A549 treated with dexamethasone at 1 μM for 4 hours (cell line): ENCODE measurements at places on chromosomes 16 and 17. TPM values are rescaled to one million over a fixed set of nuclear protein-coding genes. Genes with fewer than 3 reads are reported as not detected.

Gene CA5A
- not detected in 5 replicates for total RNA-seq

Gene ADORA2B
- total RNA-seq = 11.7 to 16.6 TPM (median 14.5 TPM) in 5 replicates

Gene PRSS27
- 1.1 to 2.4 TPM (median 1.5 TPM) in 5 replicates for total RNA-seq

Gene DNAI2
- total RNA-seq = not detected in 5 replicates

Gene ACAP1
- total RNA-seq = 1.4 to 3.6 TPM (median 2.7 TPM) in 5 replicates

Gene PPP1R1B
- 0.09 to 0.21 TPM (median 0.14 TPM) in 5 replicates for total RNA-seq
